ENCODE measurements at places on chromosomes 12 and 14.

GRCh38 chr12:110271015-110271414 lies 10.0 kb upstream of the ATP2A2 start:
- DNase-seq, result no peak

GRCh38 chr12:131434208-131435125 lies 276.4 kb upstream of the SFSWAP start:
- no peak for DNase-seq

GRCh38 chr14:56379956-56380355 lies 199.6 kb upstream of the TMEM260 start:
- DNase-seq, result no peak

DNA sequence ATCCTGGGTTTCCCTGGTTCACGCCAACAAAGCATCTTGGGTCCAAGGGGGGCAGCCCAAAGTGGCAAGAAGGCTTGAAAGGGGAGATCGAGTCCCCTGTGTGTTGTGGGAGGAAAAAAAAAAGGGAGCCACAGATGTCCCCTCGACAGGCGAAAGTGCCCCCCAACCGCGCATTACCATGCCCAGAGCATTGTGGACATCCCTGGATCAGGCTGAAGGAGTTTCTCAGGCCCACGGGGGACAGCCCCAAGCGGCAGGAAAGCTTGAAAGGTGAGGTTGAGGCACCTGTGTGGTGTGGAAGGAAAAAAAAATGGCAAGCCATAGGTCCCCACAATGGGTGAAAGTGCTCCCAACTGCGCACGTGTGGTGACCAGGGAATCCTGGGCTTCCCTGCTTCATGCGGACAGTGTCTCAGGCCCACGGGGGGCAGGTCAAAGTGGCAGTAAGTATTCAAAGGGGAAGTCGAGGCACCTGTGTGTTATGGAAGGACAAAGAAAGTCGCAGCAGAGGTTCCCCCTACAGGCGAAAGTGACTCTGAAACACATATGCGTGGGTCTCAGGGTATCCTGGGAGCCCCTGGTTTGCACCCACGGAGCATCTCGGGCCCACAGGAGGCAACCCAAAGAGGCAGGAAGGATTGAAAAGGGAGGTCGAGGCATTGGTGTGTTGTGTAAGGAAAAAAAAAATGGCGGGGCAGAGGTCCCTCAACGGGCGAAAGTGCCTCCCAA lies 580.1 kb downstream of the ALG10 start:
- DNase-seq, result no peak

DNA sequence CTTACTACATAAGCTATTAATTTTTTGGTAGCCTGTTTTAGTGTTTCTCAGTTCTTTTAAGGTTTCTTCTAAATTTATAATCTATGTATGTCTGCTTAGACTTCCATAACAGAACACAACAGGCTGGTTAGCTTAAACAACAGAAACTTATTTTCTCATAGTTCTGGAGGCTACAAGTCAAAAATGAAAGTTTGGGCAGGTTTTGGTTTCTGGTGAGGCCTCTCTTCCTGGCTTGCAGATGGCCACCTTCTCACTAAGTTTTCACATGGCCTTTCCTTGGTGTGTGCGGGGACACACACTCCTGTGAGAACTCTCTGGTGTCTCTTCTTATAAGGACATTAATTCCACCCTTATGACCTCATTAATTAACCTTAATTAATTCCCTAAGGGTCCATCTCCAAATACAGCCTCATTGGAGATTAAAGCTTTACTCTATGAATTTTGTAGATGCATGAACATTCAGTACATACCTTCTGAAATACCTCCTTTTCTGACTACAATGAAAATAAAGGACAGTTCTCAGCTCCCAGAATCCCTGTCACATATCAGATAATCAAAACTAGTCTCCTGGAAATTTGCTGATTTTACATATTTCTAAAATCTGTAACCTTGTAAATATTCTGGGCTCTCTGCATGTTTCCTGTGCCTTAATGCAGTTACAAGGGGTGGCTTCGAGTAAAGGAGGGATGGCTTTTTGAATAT lies 23.2 kb upstream of the BMAL2 start:
- no peak for DNase-seq

DNA sequence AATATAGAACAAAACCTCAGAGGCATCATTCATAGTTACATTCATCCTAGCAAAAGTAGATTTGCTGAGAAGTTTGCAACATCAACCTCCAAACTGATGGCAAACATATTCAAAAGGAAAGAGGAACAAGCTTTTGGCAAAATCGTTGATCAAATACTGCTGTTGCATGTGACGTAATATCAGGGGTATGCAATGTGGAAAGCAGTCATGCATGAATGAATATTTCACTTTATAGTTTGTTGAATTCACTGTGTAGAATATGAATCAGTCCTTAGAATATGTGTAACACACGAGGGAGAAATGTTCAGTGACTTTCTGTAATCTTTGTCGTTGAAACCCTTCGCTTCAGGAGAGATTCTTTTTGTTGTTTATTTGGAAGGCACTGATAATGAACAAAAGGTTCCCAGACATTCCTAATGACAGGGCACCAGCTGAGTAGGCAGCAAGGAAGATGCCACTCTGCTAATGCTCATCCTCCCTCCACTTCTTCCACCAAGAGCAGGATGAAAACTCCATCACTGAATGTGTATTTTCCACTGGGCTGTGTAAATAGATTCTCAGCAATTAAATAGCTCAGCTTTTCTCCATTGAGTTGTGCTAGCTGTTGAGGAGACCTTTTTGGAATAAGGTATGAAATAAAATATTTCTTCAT lies 126.1 kb downstream of the PELI2 start:
- DNase-seq, result no peak

- DNase-seq, result no peak
Measured at GRCh38 chr12:111993292-111994150, 19.4 kb downstream of the TMEM116 start.

- no peak for DNase-seq
Measured at GRCh38 chr14:99249389-99249788, 22.6 kb downstream of the BCL11B start.

GRCh38 chr14:34379816-34380470 lies 82.1 kb downstream of the SPTSSA start:
- no peak for DNase-seq

DNA sequence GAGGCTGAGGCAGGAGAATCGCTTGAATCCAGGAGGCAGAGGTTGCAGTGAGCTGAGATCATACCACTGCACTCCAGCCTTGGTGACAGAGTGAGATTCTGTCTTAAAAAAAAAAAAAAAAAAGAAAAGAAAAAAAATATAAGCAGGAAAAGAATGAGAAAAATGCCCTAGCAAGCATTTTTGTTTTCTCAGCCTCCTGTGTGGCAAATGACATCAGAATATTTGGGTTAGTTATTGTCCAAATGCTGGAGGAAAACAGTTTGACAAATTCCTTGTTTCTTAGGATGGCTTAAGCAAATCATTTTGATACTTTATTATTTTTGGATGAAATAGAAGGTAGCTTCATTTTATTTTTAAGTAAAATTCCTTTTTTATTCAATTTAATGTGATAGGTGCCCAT lies 7.5 kb upstream of the PTPRR start:
- DNase-seq, result no peak

DNA sequence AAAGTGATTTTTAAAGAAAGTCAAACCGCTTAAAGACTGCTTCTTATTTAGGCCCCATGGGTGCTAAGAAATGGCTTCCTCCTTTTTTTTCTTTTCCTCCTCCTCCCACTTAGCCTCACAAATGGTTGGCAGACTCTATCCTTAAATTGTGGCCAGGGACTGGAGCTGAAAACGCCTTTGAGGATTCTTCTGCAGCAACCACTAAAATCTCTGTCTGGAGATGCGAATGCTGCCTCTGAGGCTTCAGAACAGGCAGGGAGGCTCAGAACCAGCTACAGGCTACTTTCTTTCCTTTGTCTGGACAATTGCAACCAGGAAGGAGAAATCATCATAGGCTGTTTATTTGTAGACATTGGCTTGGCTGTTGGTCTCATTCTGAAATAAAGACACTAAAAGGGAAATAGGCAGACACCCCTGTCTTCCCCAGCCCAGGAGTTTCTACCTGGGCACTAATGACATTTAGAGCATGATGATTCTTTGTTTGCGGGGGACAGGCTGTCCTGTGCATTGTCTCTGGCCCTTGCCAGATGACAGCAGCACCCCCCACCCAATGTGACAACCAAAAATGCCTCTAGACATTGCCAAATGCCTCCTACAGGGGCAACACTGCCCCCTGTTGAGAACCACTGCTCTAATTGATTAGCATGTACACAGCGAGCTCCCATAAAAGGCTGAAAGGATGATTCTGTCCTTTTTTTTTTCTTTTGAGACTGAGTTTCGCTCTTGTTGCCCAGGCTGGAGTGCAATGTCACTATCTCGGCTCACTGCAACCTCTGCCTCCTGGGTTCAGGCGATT lies 50.3 kb downstream of the MAP1LC3B2 start:
- no peak for DNase-seq

GRCh38 chr14:55977392-55978150 lies 140.6 kb upstream of the PELI2 start:
- DNase-seq, result no peak

GRCh38 chr12:106868982-106869700 lies 86.6 kb upstream of the TMEM263 start:
- DNase-seq, result no peak

DNA sequence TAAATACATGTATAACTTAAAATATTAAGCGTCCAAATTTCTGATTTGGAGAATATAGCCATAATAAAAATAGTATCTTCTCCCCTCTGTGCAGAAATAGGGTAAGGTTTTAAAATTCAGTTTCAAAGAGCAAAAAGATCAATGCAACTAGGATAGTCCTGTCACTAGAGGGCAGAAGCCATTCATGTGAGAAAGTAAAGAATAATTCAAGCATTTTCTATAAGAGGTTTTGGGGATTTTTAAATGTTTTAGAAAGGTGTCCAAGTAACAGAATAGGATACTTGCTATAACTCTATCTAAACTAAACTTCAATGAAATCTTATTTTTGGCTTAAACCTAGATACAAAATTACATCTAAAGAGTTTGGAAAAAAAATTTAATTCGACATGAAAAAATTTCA lies 50.3 kb downstream of the ADAMTS20 start:
- DNase-seq, result no peak

GRCh38 chr14:36976571-36977023 lies 195.8 kb downstream of the SLC25A21 start:
- no peak for DNase-seq

GRCh38 chr12:119721306-119721705 lies 53.4 kb downstream of the PRKAB1 start:
- DNase-seq, result no peak

DNA sequence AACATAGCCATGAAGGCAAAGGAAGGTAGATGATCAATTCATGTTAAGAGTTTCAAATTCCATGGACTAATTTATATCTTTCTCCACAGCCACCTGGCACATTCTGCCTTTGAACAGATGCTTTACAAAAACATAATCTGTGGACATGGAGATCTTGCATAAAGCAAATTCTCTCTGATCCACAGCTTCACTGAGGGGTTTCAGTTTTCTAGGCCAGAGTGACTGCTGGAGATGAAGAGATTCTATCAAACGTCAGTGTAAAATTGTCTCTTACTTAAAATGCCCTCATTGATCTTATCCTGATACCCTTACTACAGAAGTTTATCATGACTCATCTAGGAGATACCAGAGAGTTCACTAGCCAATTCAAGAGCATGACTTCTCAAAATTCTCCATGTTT lies 291.6 kb downstream of the DAD1 start:
- no peak for DNase-seq

DNA sequence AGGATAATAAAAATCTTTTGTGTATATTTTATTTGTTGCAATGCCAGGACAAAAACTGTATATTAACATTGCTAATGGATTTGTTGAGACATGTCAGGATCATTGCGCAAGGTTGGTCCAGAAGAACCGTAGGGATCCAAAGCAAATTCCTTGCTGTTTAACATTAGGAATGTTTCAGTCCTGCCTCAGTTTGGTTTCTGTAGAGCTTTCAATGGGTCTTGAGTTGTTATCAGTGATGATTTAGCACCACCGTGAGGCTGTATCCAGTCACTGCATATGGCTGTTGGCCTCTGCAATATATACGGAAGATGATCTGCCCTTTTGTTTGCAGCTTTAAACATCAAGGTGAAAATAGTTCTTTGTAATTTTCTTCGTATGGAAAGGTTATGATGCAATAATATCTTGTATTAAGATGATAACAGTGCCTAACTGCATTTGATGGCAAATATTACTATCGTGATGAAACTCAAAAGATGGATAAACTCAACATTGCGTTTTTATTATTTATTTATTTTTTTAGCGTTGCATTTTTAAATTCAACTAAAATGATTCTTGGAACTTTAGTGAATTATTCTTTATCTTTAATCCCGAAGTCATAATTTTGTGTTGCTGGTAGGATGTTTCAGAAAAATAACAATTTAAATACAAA lies 231.2 kb downstream of the AKAP6 start:
- DNase-seq, result no peak

- no peak for DNase-seq
Measured at GRCh38 chr12:65906006-65906405, 81.7 kb downstream of the HMGA2 start.

- DNase-seq, result no peak
Measured at GRCh38 chr12:93895089-93895445, 217.9 kb downstream of the CRADD start.

GRCh38 chr12:3105690-3106479 lies 28.7 kb downstream of the TSPAN9 start:
- no peak for DNase-seq

DNA sequence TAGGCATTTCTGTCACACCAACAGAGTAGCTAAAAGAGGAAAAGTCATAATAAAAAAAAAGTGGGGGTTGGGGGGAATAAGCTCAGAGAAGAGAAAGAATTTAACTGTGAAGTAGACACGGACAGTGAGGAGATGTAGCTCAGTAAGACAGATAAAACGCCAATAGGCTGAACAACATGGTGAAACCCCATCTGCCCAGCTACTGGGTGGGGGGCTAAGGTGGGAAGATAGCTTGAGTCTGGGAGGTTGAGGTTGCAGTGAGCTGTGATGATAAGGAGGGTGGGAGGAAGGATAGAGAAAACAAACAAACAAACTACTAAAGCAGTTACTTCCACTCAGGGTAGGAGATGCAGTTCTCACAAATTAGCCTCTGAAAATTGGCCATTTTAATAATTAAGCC lies 25.0 kb downstream of the HECTD4 start:
- no peak for DNase-seq

DNA sequence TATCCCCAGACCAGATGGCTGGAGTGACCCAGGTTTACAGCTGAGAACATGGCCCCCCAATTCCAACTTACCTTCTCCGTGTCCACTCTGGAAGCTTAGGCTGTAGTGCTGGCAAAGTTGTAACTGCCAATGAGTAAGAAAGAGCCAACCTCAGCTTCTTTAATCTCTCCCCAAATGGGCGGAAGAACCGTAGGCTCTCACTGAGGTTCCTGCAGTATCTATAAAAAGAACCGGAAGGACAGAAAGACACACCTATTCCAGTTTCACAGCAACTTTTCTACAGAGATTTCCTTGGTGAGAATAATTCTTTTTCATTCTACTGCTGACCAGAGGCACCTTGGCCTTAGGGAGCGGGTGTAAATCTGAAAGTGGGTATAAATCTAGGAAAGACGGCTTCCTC lies at the start of gene GPRC5D:
Gene GPRC5D, minus strand, starts transcription at position 135 of the 400 bp plus-strand sequence. CDS start 1,786 bp downstream, outside the sequence.
- DNase-seq, result no peak

GRCh38 chr12:117835156-117835555 lies 133.6 kb downstream of the KSR2 start:
- DNase-seq, result no peak

DNA sequence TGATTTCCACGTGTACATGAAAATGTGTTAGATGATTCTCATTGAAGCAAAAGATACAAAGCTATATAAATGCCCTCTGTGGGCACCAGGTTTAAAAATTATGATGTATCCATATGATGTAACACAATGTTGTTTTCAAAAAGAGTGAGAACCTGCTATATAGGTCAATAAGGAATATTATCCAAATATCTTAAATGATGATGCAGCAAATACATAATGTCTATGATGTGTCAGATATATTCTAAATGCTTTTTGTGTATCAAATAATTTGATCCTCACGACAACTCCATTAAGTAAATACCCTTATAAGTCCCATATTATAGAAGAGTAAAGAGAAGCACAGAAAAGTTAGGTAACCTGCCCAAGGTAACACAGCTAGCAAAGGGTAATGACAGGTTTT lies 393.0 kb upstream of the DCN start:
- no peak for DNase-seq
